GM13976 (cell line): ENCODE measurements at places on chromosomes 2 and 18.
A peak's percentile ranks its signal among the peaks of the same experiment; 100 is the strongest.

GRCh38 chr2:11420190-11420589, 45.8 kb downstream of the E2F6 start:
- no peak for DNase-seq

GRCh38 chr18:8526332-8526731, 82.9 kb upstream of the RAB12 start:
- DNase-seq = no peak

- DNase-seq = no peak
Observed at GRCh38 chr2:39778233-39778632, 825 bp downstream of the THUMPD2 start.

DNA sequence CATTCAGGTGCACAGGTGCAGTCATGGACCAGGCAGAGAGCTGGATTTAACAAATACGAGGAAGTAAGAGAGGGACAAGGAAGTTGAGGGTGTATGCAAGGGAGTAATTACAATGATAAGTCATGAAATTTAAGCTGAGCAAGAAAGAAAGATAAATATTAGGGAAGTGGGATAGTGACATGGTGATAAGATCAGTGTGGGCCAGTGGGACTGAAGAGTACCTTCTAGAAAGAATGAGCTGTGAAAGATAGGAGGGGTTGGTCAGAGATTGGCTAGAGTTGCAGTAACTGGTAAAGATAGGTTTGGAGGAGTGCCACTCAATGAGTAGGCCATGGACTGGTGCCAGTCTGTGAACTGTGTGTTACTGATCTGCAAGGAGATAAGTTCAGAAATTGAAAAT, 200.8 kb upstream of the SIX3 start:
- no peak for DNase-seq

- DNase-seq = no peak
Observed at GRCh38 chr2:8472545-8473323, 209.1 kb upstream of the ID2 start.

GRCh38 chr2:204628926-204629712, 83.8 kb downstream of the PARD3B start:
- no peak for DNase-seq

- no peak for DNase-seq
Observed at GRCh38 chr2:143083636-143084035, 45.6 kb upstream of the ARHGAP15 start.

DNA sequence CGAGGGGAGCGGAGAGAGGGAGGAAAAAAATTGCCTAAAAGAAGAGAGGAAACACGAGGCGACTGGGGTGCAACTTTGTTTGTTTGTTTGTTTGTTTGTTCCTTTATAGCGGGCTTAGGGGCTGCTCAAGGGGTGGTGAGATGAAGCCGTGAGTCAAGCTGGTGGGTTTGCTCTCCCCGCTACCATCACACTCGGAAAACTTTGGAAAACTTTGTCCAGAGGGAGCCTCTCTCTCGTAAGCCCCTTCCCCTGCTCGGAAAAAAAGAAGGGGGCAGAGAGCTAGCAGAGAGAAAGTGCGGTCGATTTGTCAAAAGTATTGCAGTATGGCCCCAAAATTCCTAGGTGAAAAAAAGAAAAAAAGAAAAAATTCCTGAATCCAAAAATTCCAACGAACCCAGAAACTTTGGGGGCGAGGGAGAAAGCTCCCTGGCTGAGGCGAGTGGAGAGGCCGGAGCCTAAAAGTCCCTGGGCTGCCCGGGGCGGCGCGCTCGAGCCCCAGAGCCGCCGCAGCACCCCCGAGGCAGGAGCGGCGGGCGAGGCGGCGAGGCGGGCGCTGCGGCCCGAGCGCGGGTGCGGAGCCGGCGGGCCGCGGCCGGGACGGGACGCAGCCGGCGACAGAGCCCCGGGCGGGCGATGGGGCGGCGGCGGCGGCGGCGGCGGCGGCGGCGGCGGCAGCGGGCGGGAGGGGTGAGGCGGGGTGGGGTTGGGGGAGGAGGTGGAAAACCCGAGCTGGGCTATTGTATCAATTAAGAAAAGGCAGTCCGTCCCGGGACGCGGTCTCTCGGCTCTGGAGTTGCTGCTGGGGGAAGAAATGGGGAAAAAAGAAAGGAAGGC, 558 bp upstream of the CYP26B1 start:
- peak; percentile 47 for DNase-seq

GRCh38 chr18:31603315-31603714, 11.6 kb downstream of the TTR start:
- DNase-seq = no peak

- DNase-seq = no peak
Observed at GRCh38 chr2:16911746-16912145, 246.1 kb upstream of the CYRIA start.

DNA sequence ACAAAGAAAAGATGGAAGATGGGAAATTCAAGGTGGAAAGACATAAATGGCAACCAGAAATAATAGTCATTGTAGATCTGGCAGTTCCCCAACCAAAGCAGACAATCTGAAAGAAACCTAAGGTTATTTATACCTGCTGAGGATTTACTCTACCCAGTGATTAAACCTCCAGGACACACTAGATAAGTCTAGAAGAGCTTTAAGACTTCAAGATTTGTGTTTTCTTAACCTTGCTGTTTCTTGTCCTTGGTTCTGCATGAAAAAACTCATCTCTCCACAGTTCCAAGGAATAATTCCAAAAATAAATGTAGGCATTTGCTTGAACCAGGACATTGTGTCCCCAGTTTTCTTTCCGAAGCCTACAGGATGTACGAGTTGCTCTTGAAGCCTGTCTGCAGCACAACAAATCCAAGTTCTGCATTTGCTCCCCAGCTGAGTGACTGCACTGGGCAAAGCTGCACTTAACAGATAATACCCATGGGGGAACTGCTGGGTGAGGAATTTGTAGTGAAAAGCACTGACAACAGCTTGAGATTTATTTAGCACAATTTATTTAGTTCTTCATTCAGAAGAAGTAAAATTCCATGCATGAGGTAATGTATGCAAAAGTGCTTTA, 19.8 kb downstream of the DTNA start:
- no peak for DNase-seq

GRCh38 chr2:158664987-158665386, 130.1 kb upstream of the DAPL1 start:
- DNase-seq = no peak

DNA sequence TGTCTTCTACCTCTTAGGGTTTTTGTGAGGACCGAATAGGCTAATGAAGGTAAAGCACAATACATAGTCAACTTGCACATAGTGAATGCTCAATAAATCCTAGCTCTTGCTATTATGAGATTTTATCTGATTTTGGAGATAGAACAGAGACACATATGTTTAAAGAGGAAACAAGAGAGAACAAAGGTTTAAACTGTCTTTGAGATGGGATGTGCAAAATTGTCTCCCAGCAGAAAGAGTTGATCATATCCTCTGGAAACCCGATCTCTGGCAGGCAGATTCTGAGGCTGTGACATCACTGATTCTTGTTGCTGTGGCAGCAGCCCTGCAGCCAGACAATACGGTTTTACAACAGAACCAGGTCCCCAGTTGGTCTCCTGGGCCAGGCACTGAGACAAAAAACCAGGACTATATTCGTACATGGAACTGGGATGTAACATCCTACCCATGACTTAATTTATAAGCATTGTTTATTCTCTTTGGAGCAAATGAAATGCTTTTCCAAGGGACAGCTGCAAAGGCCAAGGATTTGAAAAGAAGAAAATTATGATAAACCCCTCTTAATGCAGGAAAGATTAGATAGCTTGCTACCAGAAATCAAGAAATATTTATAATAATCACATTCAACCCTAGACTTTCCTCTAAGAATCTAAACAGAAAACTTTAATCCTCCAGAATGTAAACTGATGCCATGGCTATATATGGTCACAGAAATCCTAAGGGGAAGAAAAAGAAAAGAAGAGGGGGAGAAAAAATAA, 80.2 kb downstream of the SLC8A1 start:
- DNase-seq = no peak

- peak; percentile 52 for DNase-seq
Observed at GRCh38 chr18:45197526-45197970, 417.7 kb upstream of the SLC14A2 start.

- DNase-seq = no peak
Observed at GRCh38 chr2:218642121-218642656, 17.2 kb downstream of the ZNF142 start.

DNA sequence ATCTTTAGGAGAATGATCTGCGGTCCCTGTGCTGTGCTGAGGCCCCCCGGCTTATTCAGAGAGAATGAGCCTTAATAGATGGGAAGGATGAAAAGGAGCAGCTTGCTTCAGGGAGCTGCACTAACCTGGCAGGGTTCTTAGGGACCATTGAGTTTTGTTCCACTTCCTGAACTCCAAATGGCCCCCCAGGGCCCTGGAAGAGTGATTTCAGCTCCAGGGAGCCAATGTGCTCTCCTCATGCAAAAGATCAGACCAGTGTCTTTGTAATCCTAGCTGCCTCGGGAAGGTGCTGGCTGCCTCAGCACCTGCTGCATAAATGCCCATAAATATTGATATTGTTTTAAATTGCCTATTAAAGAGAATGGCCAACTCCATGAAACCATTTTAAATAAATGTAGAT, 210.2 kb downstream of the NCK2 start:
- DNase-seq = no peak

DNA sequence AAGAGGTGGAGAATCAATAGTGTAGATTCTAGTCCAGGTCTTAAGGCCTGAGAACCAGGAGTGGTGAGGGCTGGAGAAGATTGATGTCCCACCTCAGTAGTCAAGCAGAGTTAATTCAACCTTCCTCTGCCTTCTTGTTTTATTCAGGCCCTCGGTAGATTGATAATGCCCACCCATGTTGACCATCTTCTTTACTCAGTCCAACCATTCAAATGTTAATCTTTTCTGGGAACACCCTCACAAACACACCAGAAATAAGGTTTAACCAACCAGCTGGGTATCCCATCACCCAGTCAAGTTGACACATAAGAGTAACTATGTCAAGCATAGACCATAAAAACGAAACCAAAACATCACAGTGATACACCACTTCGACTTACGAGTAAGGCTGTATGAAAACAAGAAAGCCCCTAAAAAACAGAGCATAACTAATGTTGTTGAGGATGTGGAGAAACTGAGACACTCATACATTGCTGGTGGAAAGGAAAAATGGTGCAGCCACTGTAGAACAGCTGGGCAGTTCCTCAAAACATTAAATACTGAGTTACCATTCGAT, 57.5 kb downstream of the SLC35F5 start:
- peak; percentile 53 for DNase-seq

DNA sequence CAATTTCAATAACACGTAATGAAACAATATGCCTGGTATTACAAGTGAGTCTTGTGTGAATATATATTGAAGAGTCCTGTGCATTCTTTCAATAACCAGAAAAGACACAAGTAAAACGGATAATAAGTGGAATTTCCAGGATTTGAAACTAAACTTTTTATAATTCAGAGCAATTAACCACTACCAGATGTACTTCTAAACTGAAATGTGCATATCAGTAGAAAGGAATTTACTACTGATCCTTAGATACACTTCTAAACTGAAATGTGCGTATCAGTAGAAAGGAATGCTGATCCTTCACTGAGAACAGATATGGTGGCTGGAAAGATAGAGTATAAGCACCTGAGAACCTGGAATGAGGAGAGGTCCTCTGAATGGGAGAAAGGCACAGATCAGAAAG, 470.9 kb upstream of the SPHKAP start:
- no peak for DNase-seq

GRCh38 chr2:225995796-225996461, 596.4 kb downstream of the NYAP2 start:
- no peak for DNase-seq

GRCh38 chr18:40949114-40949950, 1005.7 kb upstream of the PIK3C3 start:
- no peak for DNase-seq

- no peak for DNase-seq
Observed at GRCh38 chr2:179558010-179558934, 293.6 kb upstream of the SESTD1 start.

- DNase-seq = no peak
Observed at GRCh38 chr2:154457286-154457685, 241.2 kb upstream of the KCNJ3 start.

DNA sequence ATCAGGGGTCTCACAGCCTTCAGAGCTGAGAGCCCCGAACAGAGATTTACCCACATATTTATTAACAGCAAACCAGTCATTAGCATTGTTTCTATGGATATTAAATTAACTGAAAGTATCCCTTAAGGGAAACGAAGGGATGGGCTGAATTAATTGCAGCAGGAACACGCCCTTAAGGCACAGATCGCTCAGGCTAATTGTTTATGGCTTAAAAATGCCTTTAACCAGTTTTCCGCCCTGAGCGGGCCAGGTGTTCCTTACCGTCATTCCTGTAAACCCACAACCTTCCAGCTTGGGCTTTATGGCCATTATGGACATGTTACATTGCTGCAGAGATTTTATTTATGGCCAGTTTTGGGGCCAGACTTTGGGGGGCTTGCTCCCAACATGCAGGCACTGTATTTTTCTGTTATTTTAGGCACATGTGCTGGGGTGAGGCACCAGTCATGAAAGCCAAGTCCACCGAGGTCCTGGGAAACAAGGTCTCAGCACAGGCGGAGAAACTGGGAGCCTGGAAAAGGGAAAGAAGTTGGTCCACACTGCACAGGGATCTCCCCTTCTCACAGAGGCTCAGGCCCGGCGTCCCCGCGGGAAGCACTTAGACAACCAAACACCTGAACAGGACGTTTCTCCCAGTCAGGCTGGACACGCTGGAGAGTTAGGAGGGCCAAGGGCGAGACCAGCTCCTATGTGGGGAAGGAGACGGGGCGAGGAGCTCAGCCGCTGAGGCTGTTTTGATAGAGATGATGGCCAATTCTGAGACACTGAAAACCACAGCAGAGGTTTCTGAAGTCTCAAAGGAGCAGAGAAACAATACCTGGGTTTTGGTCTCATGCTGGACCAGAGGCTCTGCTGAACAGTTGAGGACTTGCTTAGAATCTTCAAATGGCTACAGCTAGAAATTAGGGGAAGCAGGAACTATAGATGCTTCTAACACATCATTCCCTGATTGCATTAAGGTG, 86.7 kb downstream of the TMEM18 start:
- DNase-seq = no peak

- no peak for DNase-seq
Observed at GRCh38 chr2:101718993-101719571, 21.6 kb downstream of the MAP4K4 start.

GRCh38 chr2:31089645-31090044, 48.6 kb downstream of the GALNT14 start:
- no peak for DNase-seq

DNA sequence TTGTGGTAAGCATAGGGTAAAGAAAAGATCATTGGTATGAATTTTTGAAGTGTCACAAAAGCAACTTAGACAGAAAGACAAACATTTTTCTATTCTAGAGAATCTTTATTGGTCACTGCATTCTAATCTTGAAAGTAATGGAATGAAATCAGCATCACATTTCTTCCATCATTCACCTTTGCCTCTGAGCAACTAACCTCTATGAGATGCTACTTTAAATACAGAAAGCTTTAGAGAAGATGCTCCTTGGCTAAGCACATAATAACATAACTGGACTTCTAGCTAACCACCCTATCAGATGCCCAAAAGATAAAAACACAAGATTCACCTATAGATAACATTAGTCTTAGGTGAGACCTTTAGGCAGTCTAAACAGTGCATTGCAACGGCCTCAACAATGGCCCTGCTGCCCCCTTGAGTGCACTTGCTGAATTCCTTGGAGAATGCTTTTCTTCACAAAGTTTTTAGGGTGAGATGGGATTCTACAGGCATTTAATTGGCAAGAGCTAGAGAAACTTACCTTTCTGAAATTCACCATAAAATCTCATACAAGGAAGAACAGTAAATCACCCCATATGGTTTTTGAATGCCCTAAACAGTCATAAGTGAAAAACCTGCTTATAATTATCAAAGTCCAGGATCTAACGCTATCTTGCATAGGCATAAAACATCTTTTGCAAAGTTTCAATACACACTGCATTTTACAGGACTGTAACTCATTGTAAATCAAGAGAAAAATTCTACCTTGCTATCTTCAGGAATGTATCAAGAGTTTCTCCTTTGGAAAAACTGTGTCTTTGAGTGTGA, 791.3 kb upstream of the CHAC2 start:
- DNase-seq = no peak
